NCI-H187 (cell line): ENCODE measurements at places on chromosomes 4 and X.

DNA sequence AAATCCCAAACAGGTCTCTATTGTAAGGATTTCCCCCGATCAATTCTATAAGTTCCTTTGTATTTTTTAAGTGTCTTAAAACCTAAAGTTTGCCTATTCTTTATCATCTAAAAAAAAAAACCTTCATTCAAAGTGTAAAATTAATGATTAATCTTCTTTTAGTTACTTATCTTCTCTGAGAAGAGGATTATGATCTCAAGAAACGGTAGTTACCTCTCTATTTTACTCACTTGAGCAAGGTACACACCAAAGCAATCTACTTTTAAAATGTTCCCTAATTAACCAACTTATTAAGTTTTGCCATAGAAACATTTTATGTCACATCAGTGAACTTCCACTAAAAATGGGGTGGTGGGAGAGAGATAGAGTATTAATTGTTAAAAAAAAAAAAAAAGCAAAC, 15.2 kb upstream of the GALNT7 start:
- DNase-seq, result no peak

GRCh38 chr4:88804234-88804633, 106.6 kb upstream of the NAP1L5 start:
- DNase-seq, result no peak

GRCh38 chr4:6023731-6024130, 5.5 kb upstream of the C4orf50 start:
- no peak for DNase-seq

DNA sequence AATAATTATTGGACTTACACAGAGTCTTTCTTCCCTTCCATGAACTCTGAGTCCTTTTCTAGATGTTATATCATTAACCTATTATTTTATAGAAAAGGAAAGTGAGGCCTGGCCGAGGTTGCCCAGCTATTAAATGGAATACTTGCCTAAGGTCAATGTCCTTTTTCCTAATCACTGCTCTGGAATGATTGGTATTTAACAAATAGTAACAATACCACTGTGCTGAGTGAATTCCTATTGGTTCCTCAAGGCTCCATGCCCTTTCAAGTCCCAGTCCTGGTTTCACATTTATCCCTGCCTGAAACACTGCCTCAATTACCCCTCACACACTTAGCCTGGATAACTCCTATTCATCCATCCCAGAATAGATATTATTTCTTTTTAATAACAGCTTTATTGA, 6.2 kb downstream of the TCEAL9 start:
- DNase-seq, result no peak

DNA sequence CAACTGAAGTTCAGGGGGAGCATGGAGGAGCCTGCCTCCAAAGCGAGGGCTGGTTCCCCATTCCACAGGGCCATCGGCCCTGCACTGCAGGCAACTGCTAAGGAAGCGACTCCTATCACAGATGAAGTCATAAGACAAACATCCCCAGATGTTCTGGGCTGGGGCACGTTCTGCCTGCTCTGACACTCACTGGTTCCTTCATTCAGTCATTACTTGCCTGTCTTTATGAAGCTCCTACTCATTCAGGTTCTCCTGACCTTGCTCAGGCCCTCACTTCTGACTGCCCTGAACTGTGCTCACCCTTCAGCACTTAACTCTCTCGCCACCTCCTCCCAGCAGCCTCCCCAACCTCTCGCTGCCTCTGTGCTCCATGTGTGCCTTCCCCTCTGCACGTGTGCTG, 2.5 kb upstream of the SLC2A9 start:
- no peak for DNase-seq

GRCh38 chr4:122663291-122663690, 42.4 kb upstream of the IL21 start:
- no peak for DNase-seq

DNA sequence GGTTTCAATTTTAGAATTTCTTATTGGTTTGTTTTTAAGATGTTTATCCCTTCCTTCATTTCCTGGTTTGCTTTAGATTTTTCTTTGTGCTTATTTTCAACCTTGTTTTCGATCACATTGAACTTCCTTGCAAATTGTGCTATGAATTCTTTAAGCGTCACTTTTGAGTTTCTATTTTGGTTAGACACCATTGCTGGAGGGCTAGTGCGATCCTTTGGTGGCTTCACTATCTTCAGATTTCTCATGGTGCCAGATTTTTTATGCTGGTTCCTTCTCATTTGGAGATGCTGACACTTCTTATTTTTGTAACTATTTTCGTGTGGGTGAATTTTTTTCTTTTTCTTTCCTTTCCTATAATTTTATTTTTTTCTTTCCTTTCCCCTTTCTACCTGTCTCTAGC, 227.2 kb upstream of the HDX start:
- DNase-seq, result no peak

GRCh38 chr4:75920327-75920726, 18.1 kb upstream of the PPEF2 start:
- no peak for DNase-seq

- DNase-seq, result no peak
These were observed 114.2 kb downstream of the SMIM20 start for GRCh38 chr4:26028133-26028792.

DNA sequence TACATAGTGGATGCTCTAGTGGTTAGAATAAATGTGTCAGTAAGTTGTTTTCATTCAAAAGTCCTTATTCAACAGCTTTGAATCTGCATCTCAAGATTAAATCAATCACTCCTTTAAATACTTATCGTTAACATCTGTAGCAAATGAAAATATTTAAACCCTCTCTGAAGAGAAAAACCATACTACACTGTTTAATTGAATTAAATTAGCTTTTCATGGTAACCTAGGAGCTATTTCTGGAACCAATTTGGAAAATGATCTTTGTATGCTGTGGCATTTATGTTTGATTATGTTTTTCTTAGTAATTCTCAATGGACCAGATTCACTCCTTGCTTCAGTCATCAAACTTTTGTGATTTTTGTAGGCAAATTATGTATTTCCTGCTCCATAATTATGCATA, 9.7 kb downstream of the BMPR1B start:
- DNase-seq, result no peak

GRCh38 chr4:170059421-170059820, 30.3 kb downstream of the AADAT start:
- DNase-seq, result no peak

- DNase-seq, result no peak
These were observed 22.0 kb downstream of the DHRSX start for GRCh38 chrX:2478546-2479419.

- no peak for DNase-seq
These were observed 495.3 kb downstream of the UBE2NL start for GRCh38 chrX:144379156-144379555.

DNA sequence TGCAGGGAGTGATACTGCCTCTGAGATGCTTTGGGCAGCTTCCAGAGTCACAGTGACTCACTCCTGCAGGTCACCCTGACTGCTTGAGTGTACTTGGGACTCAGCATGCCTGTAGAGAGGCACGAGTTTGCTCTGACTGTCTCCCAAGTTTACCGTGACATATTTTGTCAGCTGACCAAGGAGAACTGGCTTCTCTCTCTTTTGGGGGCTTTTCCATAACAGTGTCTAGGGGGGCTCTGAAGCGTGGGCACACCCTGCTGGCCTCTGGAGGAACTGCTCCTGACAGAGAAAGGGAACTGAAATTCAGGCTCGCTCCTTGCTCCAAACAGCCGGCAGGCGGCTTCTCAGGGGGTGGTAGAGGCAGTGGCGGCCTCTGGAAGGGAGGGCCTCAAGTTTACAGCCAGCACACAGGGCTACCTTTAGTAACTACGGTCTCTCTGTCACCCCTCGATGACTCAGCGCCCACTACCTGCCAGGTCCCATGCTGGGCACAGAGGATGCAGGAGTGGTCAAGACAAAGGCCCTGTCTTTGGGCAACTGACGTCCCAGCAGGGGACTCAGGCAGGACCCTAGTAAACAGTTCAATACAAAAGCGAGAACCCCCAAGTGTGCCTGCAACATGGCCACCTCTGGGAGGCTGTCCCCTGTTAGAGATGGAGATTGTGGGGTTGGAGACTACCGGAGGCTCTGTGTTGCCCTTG, 17.8 kb downstream of the ZNF185 start:
- no peak for DNase-seq

GRCh38 chr4:123014038-123014437, 91.6 kb upstream of the NUDT6 start:
- DNase-seq, result no peak

- no peak for DNase-seq
These were observed 53.5 kb upstream of the PRSS48 start for GRCh38 chr4:151223465-151223864.

DNA sequence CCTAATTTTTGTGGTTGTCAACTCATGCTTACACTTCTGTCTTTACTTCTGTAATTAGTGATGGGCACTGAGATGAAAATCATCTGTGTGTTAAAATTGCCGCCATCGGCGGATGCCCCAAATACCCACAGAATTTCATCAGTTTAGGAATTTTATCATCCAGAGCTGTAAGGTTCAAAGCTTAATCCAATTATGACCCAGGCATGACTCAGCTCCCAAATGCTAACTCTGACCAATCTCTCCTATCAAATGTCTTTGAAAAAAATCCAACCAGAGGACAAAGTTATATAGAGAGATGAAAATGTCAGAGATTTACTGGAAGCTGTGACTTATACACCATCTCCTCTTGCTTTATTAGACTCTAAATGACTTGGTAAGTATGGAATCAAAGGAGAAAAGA, 1048.7 kb upstream of the PRKX start:
- no peak for DNase-seq

DNA sequence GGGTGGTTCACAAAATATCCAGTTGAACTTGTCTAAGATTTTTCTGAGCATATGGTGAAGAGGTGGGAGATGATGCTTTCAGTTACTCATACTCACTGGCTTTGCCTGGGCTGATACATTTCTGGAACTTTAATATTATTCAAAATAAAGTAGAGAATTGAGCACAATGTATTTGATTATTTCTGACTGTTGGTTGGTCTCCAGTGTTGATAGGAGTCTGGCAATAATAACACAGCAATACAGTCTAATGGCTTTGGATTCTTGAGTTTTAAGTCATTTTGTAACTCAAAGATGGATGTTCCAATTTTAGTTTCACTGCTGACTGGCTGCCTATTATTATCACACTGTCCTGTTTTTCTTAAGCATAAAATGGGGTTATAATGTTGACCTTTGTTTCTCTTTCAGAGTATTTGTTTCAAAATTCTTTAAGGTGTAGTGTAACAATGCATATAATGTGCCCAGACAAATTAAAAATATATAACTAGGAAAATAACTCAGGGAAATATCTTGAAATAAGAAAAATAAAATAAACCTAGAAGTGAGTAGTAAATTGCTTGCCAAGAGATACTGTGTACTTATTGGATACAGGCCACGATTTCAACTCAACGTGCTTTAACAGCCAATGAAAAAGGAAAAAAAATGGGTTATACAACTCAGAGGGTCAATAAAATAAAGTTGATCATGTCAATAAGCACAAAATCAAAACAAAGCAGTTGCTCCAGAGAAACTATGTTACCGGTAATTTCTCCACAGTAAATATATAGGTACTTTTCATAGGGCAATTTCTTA, 99.0 kb downstream of the ARSJ start:
- DNase-seq, result no peak

DNA sequence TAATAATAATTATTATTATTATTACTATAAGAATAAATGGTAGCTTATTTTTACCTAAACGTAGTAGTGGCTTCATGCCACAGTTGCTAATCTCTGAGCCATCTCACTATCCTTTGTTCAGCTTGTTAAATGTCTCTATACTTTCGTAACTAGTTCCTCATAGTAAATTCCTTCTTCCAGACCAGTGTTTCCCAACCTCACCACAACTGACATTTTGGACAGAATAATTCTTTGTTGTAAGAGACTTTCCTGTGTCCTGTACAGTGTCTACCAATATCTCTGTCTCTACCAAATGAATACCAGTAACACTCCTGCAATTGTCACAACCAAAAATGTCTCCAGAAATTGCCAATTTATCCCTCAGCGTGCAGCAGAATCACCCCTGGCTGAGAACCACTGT, 1040.9 kb downstream of the DMD start:
- DNase-seq, result no peak

GRCh38 chr4:73862322-73862721, 6.9 kb upstream of the CXCL1 start:
- no peak for DNase-seq

DNA sequence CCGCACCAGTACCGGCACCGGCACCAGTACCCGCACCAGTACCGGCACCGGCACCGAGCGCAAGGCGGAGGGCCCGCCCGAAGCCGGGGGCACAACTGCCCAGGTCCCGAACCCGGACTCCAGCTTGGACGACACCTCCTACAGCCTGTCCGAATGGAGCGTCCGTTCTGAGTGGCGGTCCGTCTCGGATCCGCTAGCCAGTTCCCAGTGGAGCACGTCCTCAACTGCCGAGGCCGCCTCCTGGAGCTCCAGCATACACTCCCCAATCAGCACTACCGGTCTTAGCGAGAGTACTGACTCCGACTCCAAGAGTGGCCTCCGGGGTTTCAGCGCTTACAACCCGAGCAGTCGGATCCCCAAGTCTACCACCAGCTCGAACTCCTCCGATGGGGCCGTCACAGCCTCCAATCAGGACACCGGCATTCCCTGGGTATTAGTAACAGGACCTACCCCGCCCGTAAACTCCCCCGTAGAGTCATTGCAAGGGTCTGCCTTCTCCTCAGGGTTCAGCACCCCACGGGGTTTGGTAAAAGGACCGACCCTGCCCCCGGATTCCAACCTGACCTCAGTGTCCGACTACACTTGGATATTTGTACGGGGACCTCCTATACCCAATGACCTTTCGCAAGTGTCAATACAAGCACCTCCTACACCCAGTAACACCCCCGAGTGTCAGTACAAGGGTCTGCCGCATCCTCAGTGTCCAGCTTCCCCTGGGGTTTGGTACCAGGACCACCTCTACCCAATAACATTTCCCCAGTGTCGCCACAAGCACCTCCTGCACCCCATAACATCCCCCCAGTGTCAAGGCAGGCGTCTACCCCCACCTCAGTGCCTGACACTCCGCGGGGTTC, 721 bp upstream of the MAOA start:
- no peak for DNase-seq

- no peak for DNase-seq
These were observed 77.4 kb downstream of the WDR19 start for GRCh38 chr4:39259571-39260330.

DNA sequence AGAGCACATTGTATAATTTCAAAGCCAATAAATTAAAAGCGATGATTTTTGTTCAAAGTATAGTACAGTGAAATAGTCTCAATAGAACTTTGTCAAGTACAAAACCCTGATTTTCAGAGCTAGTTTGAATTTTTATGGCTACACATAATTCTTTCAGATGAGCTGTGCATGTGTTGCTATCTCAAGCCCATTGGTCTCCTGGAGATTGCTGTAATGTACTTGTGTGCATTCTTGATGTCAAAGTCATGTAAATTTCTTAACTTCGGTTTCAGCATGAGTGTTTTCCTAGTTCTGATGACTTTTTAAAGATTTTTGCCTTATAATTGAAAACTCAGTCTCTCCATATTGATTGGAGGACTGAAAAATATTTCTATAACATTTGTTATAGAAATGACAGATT, 200.8 kb downstream of the CEP135 start:
- DNase-seq, result no peak

DNA sequence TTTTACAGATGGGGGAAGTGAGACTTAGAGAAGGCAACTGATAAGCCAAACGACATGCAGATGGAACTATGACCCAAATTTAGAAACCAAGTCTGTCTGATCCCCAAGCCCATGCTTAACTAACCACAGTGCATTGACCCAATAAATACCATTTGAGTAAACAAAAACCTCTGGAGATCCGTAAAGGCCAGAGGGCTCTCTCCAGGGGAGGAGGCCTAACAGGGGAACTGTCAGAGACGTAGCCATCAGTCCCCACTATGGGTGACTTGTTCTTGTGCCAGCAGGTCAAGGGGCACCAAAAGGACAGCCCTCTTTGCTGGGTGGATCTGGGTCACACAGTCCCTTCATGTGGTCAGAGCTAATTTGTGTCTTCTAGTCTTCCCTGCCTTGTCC, 420.2 kb downstream of the BCOR start:
- DNase-seq, result no peak
